ENCODE measurements at places on chromosomes 16 and 17.

- peak; percentile 49 for DNase-seq
Measured at GRCh38 chr17:59010026-59010425, 96.7 kb downstream of the TRIM37 start.

GRCh38 chr16:2090777-2091546 is 43.2 kb downstream of the TSC2 start:
- peak; percentile 11 for DNase-seq

- DNase-seq: no peak
Measured at GRCh38 chr17:21295036-21295952, 10.8 kb downstream of the MAP2K3 start.

GRCh38 chr16:12425134-12425941 is 378.3 kb downstream of the CPPED1 start:
- DNase-seq: no peak

GRCh38 chr16:51159865-51160264 is 8.8 kb upstream of the SALL1 start:
- no peak for DNase-seq

GRCh38 chr17:951325-952132 is 28.0 kb downstream of the NXN start:
- DNase-seq: peak; percentile 89

DNA sequence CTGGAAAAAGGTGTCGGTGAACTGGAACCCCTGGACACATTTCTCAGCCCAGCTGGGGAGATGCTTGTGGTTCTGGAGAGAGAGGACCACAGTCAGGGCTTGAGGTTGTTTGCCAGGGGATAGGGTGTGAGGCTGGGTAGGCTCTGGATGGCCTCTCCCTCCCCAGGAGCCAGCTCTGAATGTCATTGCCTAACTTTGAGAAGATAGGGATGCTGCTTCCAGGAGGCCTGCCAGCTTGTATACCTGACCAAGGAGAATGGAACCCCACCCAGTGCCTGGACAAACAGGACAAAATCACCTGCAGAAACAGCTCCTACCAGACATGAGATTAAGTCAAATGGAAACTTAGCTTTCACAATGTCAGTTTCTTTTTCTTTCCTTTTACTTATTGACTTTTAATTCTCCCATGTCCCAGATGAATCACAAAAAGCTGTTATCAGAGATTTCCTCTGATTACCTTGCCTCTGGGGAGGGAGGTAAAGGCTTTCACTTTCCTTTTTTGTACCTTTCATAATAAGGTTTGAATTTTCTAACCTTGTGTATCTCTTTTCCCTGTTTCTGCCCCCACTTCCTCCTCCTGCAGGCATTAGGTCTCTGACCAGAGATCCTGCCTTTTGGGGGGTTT is 29.8 kb upstream of the PLLP start:
- no peak for DNase-seq

DNA sequence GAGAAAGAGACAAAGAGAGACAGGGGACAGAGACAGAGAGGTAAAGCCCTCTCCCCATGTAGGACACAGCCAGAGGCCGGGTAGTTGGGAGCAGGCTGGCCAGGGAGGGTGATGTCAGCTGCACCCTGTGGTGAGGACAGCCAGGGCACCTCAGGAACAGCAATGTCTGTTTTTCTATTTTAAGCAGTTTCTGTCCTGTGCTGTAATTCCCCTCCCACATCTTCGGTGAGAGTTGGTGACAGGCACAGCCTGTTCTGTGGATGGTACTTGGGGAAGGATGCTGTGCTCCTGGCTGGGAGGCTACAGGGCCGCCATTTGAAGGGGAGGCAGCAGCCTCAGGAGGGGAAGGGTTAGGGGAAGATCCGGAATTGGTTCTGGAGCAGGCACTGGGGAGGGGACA is 163.5 kb downstream of the SDK2 start:
- DNase-seq: no peak

- no peak for DNase-seq
Measured at GRCh38 chr17:38585056-38585917, 20.5 kb downstream of the SRCIN1 start.

DNA sequence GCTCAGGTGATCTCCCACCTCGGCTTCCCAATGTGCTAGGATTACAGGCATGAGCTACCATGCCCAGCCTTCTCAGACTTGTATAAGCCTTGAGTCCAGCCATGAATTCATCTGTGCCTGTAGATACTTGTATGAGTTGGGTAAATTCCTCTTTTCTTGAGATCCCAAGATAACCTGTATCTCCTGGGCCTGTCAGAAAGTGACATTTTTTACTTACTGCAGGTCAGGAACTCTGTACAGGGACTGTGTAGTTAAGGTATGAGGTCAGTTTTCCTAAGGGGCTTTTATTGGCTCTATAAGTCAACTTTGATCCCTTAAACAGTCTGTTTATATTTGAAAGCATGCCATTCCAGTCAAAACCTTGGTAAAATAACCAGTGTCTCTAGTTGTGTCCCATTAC is 106.3 kb upstream of the HAS3 start:
- no peak for DNase-seq

DNA sequence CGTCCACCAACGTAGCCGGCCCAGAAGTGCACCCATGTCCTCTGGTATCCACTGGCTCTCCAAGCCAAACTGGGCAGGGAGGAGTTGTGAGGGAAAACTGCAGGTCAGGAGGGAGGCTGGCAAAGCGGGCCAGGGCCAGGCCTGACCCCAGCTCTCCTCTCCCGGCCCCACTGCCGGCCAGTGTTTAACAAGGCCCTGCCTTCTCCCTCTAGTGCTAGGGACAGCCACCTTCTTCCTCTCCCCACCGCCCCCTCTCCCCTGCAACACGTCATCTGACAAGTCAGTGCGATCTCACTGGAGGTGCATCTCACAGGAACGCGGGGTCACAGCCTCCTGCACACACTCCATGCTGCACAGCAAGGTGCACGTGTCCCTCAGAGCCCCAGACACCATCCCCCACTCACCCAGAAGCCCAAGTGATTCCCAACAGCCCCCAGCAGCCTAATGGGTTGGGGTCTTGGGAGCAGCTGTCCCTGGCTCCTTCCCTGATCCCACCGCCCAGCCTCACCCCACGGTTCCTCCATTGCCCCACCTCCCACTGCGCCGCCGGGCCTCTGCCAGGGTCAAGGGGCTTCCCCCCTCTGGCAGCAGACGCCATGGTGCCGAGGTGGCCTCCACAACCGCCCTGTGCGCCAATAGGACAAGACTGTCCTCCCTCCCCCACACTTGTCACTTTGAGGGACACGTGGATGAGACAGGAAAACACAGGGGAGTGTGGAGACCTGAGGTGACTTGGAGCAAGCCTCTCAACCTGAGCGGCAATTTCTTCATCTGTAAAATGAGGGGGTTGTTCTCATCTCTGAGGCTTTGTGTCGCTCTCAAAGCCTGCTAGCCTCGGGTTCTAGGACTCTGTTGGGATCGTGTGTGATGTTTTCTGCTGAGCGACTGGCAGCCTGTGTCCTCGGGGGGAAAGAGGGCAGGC is 1.1 kb upstream of the ACE start:
- no peak for DNase-seq

DNA sequence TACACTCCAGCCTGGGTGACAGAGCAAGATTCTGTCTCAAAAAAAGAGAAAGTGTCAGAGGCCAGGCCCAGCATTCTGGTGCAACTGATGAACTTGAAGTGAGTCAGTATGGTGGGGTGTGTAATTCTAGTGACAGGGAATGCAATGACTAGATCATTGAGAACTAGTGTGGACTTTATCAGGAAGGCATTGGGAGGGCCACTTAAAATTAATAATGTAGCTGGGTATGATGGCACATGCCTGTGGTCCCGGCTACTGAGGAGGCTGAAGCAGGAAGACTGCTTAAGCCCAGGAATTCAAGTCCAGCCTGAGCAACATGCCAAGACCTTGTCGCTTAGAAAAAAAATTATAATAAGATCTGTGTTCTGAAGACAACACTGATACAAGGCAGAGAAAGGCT is 90.8 kb downstream of the STX8 start:
- DNase-seq: peak; percentile 83

DNA sequence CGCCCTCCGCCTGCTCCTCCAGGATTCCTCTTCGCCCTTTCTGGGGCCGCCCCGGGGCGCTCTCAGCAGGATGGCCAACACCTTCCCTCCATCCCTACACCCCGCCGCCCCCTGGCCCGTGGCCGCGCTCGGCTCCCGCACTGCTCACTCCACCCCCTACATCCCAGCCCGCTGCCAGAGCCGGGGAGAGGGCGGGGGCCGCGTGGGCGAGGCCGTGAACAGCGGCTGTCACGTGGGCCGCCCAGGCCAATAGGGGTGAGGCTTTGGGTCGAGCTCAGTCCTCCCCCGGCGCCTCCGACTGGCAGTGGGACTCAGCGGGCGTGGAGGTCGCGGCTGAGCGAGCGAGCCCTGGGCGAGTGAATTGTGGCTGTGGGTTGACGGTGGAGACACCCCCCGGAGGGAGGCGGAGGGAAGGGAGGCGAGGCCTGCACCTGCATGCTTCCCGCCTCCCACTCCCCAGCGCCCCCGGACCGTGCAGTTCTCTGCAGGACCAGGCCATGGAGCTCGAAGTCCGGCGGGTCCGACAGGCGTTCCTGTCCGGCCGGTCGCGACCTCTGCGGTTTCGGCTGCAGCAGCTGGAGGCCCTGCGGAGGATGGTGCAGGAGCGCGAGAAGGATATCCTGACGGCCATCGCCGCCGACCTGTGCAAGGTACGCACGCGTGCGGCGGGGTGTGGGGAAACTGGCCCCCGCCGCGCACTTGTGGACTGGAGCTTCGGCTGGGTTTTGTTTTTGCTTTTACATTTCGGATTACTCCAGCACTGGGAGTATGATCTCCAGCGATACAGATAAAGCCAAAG is at the start of gene ALDH3A2:
Gene ALDH3A2 (plus strand): TSS at position 277 of the 799 bp plus-strand sequence. CDS start 221 bp downstream, at position 498.
- DNase-seq: peak; percentile 81

DNA sequence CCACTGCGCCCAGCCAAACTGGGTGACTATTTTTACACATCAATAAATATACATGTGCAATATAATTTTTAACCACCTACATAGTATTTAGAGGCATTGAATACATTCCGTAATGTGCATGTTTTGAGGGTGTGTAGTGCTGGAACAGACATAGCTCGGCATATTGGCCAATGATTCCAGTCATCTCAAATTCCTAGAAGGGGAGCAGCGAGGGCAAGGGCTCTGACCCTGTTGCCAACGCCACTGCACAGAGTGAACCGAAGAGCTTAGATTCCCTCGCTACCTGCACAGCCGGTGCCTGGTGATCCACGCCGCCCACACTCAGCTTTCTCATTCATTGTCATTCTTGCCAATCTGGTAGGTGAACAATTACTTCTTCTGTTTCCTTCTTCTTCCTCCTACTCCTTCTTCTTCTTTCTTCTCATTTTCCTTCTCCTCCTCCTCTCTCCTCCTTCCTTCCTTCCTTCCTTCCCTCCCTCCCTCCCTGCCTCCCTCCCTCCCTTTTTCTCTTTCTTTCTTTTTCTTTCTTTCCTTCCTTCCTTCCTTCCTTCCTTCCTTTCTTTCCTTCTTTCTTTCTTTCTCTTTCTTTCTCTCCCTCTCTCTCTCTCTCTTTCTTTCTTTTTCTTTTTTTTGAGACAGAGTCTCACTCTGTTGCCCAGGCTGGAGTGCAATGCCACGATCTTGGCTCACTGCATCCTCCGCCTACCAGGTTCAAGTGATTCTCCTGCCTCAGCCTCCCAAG is 26.3 kb upstream of the ATP2A3 start:
- DNase-seq: peak; percentile 12

DNA sequence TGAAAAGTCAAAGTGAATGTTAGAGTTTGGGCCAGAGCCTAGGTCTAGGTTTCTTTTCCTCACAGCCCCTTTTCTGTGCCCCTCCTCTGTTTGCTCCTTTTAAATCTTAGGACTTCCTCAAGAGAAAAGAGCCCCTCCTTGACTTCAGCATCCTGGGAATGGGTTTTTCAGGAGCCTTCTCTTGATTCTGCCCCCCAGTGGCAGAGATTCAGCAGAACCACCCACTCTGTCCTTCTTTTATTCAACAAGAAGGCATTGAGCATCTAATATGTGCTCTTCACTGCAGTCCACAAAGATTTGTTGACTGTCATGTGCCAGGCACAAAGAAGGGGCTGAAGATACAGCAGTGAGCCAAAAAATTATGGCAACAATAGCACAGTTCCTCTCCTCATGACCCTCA is 270.8 kb upstream of the CDH5 start:
- no peak for DNase-seq

DNA sequence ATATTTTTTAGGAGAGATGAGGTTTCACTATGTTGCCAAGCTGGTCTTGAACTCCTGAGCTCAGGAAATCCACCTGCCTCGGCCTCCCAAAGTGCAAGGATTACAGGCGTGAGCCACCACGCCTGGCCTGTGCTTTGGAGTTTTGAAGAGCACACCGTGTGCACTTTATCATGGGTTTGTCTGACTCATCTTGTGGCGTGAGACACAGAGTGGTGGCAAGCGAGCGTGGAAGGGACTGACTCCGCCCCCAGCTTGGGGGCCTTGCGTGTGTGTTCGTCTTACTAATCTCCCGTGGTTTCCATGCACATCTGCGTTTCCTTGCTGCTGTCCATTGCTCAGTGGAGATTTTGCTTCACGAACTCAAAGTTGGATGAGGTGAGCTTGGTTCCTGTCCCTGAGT is 22.9 kb downstream of the CRAMP1 start:
- no peak for DNase-seq

DNA sequence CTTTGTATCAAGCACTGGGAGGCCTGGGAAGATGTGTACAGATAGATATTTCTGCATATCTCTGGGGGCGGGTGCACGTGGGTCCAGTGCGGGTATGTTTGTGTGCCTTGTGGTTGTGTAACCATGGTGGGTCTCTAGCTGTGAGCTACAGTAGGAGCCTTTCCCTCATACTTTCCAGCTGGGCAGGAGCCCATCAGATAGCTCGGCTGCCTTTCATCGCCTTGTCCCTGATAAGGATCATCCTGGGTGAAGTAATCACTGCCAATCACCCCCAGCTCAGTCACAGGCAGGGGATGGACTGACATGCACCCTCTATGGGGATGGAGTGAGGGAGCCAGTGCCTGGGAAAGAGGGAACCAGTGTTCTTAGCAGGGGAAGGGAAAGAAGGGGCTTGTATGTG is 3.2 kb upstream of the SCRN2 start:
- DNase-seq: peak; percentile 56

All from astrocyte (in vitro differentiated cells and primary cell).